Transverse colon (tissue), 4 donors: ENCODE measurements at places on chromosomes 2 and 18. TPM values are rescaled to one million over a fixed set of nuclear protein-coding genes. Genes with fewer than 3 reads are reported as not detected.

UPP2 gene
- not detected for total RNA-seq

TXNDC2 gene
- total RNA-seq, result not detected

DNA sequence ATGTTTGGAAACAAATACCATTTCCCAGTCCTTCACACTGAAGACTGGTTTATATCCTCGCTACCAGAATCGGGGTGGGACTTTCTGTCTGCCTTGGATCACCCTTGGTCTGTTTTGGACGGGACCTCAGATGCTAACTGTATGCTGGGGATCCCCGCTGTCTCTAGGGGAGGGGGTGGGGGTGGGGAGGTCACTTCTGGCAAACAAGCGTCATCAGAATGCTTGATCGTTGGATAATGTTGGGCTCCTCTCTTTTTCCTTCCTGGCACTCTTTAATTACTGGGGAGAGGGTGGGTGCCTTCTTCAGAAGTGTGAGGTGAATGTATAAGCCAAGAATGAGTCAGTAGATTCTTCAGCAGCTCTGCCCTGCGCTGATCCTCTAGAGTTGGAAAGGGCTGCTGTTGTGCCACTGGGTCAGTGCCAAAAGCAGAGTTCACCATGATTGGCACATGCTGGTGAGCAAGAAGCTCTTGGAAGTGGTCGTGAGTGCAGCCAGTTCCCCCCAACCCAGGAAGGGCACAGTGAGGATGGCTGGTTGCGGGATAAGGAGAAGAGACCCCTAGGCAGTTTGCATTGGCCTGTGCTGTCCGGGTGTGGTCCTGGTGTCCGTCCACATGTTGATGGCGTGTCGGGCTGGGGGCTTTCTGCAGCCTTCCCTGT is 32.2 kb downstream of the DGKD start:
- no peak overlapping the region for H3K4me3 ChIP-seq
- peak overlapping the region; percentile 86 for H3K27ac ChIP-seq
- H3K4me1 ChIP-seq, result peaks cover 16% of the 10 kb centered on the region
- peaks cover 4% of the 10 kb centered on the region for H3K36me3 ChIP-seq
- DNase-seq, result no peak

GRCh38 chr2:240302933-240303595 is 132.4 kb upstream of the GPC1 start:
- H3K27me3 ChIP-seq, result no peaks in the 10 kb centered on the region
- H3K4me1 ChIP-seq, result no peaks in the 10 kb centered on the region
- no peak overlapping the region for H3K4me3 ChIP-seq
- H3K36me3 ChIP-seq, result no peaks in the 10 kb centered on the region
- no peak for DNase-seq
- H3K27ac ChIP-seq, result no peak overlapping the region

GRCh38 chr2:211329421-211329820 is 773.0 kb downstream of the CPS1 start:
- no peaks in the 10 kb centered on the region for H3K4me1 ChIP-seq
- H3K4me3 ChIP-seq, result no peak overlapping the region
- H3K27me3 ChIP-seq, result no peaks in the 10 kb centered on the region

GRCh38 chr18:69956665-69957620 is 9.3 kb upstream of the CD226 start:
- DNase-seq, result no peak
- no peak overlapping the region for H3K27ac ChIP-seq
- H3K4me3 ChIP-seq, result no peak overlapping the region
- H3K27me3 ChIP-seq, result no peaks in the 10 kb centered on the region
- no peaks in the 10 kb centered on the region for H3K4me1 ChIP-seq

GRCh38 chr2:49251251-49251650 is 96.9 kb upstream of the FSHR start:
- H3K36me3 ChIP-seq, result no peaks in the 10 kb centered on the region
- H3K27me3 ChIP-seq, result no peaks in the 10 kb centered on the region
- H3K27ac ChIP-seq, result no peak overlapping the region

- H3K4me1 ChIP-seq, result peaks cover 10% of the 10 kb centered on the region
- no peak overlapping the region for H3K27ac ChIP-seq
- DNase-seq, result no peak
- no peak overlapping the region for H3K4me3 ChIP-seq
Observed at GRCh38 chr2:133570542-133570941, 2.3 kb upstream of the NCKAP5 start.

- no peak for DNase-seq
- H3K27ac ChIP-seq, result peak overlapping the region; percentile 97
- peak overlapping the region; percentile 98 for H3K4me3 ChIP-seq
- no peaks in the 10 kb centered on the region for H3K27me3 ChIP-seq
- peaks cover 4% of the 10 kb centered on the region for H3K4me1 ChIP-seq
- no peaks in the 10 kb centered on the region for H3K36me3 ChIP-seq
Observed at GRCh38 chr2:69641887-69642708, 1.4 kb downstream of the AAK1 start.

DNA sequence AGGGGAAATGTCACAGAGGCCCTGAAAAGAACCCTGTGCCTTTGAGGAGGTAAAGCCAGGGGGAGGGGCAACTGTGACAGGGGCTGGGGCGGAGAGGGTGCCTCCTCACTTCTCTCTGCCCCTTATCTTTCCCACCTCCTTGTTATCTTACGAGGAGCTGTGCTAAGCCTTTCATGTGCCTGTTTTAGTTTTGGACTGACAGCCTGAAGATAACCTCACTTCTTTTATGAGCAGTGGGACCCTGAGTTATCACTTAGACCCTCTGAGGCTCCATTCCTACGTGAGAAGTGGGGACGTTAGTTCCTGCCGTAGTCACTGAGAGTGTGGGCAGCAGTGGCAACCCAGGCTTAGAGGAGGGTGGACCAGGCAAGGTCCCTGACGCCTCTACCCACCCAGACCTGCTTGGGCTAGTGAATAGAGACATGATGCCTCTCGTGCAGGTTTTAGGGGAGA is 39.5 kb upstream of the LBH start:
- H3K4me3 ChIP-seq, result no peak overlapping the region
- H3K27me3 ChIP-seq, result no peaks in the 10 kb centered on the region
- H3K27ac ChIP-seq, result no peak overlapping the region
- DNase-seq, result no peak
- no peaks in the 10 kb centered on the region for H3K4me1 ChIP-seq
- no peaks in the 10 kb centered on the region for H3K36me3 ChIP-seq

DNA sequence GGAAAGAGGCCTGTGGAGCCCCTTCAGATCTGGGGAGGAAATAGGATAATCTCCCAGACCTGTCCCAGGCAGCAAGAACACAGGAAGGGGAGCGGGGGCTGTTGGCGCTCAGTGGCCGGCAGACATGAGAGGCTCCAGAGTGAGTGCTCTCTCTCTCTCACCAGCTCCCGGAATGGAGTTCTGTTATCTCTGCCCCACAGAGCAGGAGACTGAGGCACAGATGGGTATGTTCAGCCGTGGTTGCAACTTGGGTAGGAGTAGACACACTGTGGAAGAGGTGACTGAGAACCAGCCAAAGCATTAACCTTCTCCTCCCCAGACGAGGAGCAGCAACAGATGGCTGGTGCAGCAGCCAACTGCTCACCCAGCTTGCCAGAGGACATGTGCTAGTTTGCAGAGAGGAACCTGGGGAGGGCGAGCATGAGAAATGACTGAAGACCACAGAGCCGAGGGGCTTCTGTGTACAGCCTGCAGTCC is 82.0 kb downstream of the NRP2 start:
- peaks cover 30% of the 10 kb centered on the region for H3K4me1 ChIP-seq
- H3K4me3 ChIP-seq, result no peak overlapping the region
- H3K27ac ChIP-seq, result peak overlapping the region; percentile 68
- no peaks in the 10 kb centered on the region for H3K36me3 ChIP-seq

DNA sequence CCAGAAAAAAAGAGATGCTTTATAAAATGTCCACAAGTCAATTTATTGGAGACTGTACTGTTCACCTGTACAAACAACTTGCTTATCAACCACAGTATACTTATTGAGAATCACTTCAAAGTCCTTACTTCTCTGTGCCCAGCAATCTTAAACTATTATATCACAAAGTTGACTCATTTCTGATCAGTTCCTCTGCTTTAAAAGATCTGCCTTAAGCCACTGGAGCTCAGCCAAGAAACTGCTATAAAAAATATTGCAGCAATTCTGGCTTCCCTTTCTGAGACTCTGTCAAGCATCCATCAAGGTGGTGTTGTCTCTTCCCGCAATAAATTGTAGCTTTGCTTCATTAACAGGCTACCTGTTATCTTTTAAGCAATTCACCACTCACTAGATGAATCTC is 375.2 kb upstream of the SPHKAP start:
- no peak overlapping the region for H3K27ac ChIP-seq
- DNase-seq, result peak; percentile 28
- H3K4me1 ChIP-seq, result no peaks in the 10 kb centered on the region
- no peaks in the 10 kb centered on the region for H3K36me3 ChIP-seq
- H3K27me3 ChIP-seq, result no peaks in the 10 kb centered on the region

SLC5A7 gene
- 2.8 TPM for total RNA-seq

GRCh38 chr2:201661366-201661765 is 18.1 kb upstream of the TMEM237 start:
- no peaks in the 10 kb centered on the region for H3K27me3 ChIP-seq
- H3K36me3 ChIP-seq, result no peaks in the 10 kb centered on the region
- H3K4me3 ChIP-seq, result no peak overlapping the region
- no peaks in the 10 kb centered on the region for H3K4me1 ChIP-seq

DNA sequence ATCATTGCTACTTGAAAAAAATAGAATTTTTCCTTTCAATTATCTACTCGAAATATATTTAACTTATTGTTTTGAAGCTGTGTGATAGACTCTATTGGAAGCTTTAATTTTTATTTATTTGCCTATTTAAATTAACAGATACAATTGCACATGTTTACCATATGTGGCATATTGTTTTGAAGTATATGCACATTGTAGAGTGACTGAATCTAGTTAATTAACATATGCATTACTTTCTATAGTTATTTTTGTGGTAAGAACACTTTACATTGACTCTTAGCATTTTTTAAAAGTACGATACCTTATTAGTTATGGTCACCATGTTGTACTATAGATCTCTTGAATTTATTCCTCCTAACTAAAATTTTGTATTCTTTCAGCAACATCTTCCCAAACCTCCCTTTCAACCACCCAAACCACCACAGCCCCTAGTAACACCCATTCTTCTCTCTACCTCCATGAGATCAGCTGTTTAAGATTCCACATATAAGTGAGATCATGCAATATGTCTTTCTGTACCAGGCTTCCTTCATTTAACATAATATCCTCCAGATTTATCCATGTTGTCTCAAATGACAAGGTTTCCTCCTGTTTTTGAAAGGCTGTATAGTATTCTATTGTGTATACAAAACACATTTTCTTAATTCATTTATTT is 58.5 kb upstream of the SPHKAP start:
- no peak for DNase-seq
- no peak overlapping the region for H3K27ac ChIP-seq
- no peaks in the 10 kb centered on the region for H3K36me3 ChIP-seq
- H3K4me3 ChIP-seq, result no peak overlapping the region
- no peaks in the 10 kb centered on the region for H3K4me1 ChIP-seq
- no peaks in the 10 kb centered on the region for H3K27me3 ChIP-seq

GRCh38 chr2:170523506-170523905 is 191.6 kb upstream of the SP5 start:
- no peaks in the 10 kb centered on the region for H3K36me3 ChIP-seq
- H3K4me3 ChIP-seq, result no peak overlapping the region
- no peaks in the 10 kb centered on the region for H3K4me1 ChIP-seq
- H3K27ac ChIP-seq, result no peak overlapping the region
- DNase-seq, result no peak

DNA sequence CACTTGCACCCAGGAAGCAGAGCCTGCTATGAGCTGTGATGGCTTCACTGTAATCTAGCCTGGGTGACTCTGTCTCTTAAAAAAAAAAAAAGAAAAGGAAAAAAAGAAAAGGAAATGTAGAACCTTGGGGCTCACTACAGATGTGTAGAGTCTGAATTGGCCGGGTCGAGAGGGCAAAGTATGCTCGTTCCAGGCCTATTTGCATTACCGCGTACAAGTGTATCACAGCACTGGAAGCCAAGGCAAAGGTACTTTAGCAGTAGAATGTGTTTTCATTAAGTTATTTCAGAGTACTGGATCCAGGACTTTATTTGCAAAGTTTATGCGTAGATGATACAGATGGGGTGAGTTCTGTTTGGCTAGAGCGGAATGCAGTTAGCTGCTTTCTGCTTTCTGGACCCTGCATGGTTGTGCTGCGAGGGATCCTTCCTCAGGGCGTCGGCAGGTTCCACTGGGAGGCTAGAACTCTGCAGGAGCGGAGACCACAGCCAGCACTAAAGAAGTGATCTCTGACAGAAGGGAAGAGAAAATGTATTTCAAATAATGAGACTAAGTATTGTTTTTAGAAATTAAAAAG is 51.8 kb downstream of the LDLRAD4 start:
- H3K27ac ChIP-seq, result peak overlapping the region; percentile 74
- H3K4me1 ChIP-seq, result peaks cover 8% of the 10 kb centered on the region
- DNase-seq, result no peak
- no peaks in the 10 kb centered on the region for H3K27me3 ChIP-seq
- H3K36me3 ChIP-seq, result no peaks in the 10 kb centered on the region

ADCYAP1 gene
- not detected for total RNA-seq

- H3K27ac ChIP-seq, result no peak overlapping the region
- H3K4me1 ChIP-seq, result no peaks in the 10 kb centered on the region
- no peaks in the 10 kb centered on the region for H3K36me3 ChIP-seq
- H3K4me3 ChIP-seq, result no peak overlapping the region
- H3K27me3 ChIP-seq, result no peaks in the 10 kb centered on the region
Observed at GRCh38 chr2:171281110-171281509, 120.4 kb upstream of the TLK1 start.

DUSP19 gene
- 1.8 TPM for total RNA-seq

DNA sequence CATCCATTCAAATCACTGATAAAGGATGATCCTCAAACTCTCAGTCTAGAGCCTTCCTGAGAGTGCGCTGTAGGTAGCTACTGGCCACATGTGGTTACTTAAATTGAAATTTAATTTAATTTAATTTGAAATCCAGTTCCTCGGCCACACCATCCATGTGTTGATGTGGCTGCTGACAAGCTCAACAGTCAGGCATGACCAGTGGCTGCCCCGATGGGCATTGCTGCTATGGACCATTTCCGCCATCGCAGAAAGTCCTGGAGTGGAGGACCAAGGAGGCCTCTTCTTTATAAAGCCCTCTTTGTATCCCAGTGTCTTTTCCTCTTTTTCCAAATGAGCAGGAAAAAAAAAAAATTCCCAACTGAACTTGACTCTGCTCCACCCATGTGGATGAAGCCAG is 100.6 kb downstream of the HDAC4 start:
- no peaks in the 10 kb centered on the region for H3K36me3 ChIP-seq
- peaks cover 93% of the 10 kb centered on the region for H3K4me1 ChIP-seq
- peak overlapping the region; percentile 87 for H3K27ac ChIP-seq
- no peaks in the 10 kb centered on the region for H3K27me3 ChIP-seq

DNA sequence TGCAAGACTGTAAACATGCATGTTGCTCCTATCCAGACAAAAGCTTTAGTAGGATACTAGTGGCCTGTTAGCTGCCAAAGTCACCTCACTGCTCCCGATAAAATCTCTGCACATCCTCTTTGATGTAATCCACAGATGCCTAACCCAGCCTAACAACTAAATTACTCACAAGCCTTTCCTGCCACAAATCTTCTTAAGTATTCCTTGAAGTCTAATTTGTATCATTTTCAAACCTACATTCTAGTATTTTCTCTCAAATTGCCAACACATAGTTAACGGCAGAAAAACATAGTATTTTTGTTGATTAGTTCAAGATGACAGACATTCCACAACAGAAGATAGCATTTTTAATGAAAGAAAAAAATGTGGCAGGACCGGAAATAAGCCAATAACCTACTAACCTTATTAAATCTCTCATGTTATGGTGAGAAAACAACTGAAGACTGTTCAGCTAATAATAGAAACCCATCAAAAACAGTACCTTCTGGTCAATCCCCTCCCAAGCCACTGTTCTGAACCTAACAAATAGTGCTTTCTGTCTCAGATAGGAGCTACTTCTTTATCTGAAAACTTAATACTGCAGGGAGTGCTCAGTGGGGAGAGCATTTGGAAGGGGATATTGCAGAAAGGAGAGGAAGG is at the start of gene MPP4:
TSS of gene MPP4 (minus strand) at position 57 of the 639 bp plus-strand sequence. CDS start 4,690 bp downstream, outside the sequence.
- no peaks in the 10 kb centered on the region for H3K27me3 ChIP-seq
- no peak for DNase-seq
- no peak within 1 kb of the TSS for H3K27ac ChIP-seq
- no peak within 1 kb of the TSS for H3K4me3 ChIP-seq
- H3K36me3 ChIP-seq, result no peaks in the 10 kb centered on the region

ZAP70 gene
- 15.1 TPM for total RNA-seq
